Stimulated activated CD4-positive, alpha-beta T cell treated with anti-CD3 and anti-CD28 coated beads, Interleukin-4, amount 100 ng/mL, for 24 hours (primary cell): ENCODE measurements at places on chromosomes 3 and 15.

- no peak for DNase-seq
These were observed 3.6 kb downstream of the INSYN1 start for GRCh38 chr15:73749533-73749932.

DNA sequence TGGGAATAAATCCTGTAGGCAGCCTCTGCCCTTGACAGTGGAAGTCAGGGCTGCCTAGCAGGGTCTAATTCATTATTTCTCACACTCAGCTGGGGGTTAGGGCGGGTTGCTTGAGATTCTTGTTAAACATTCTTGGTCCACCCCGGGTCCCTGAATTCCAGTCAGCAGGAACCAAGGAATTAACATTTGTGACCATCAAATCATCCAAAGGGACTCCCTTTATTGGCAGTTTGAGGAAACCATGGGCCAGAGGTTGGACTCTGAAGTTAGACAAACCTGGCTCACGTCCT lies 122.8 kb downstream of the EEFSEC start:
- DNase-seq = no peak

GRCh38 chr15:28929200-28929599 lies 43.4 kb downstream of the APBA2 start:
- no peak for DNase-seq

DNA sequence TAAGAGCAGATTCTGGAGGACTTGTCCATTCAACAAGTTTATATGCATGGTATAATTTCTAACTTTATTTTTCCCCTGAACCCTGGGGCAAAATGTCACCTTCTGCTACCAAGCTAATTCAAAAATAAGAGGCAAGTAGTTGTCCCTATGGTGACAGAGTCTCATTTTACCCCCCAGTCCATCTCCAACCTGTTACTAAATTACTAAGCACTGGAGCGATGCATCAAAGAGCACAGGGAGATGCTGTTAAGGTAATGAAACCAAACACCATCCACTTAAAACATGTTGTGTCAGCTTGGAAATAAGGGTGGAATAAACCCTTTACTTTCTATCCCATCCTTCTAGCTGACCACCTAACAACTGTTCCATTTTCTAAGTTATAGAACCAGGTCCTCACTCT lies 417.4 kb upstream of the ATP11B start:
- DNase-seq = no peak

DNA sequence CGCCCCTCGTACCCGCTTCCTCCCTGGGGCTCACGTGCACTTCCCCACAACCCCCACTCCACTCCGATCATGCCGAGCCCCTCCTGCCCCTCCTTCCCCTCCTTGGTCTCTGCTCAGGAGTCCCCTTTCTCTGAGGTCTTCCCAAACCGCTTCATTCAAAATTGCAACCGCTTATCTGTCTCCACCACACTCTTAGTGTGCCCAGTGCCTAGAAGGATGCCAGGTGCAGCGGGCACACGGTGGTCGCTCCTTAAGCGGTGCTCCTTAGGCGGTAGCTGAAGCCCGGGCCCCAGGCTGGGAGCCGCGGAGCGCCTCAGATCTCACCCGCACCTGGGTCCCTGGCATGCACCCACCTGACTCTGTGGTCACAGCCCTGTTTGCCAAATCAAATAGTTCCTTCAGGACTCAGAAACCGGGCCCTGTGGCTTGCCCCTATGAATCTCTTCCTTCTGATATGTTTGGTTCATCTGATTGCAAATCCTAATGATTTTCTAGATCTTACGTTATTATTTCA lies 524.5 kb downstream of the OCA2 start:
- no peak for DNase-seq
